NCI-H187 (cell line): ENCODE measurements at places on chromosomes 1 and 21.

DNA sequence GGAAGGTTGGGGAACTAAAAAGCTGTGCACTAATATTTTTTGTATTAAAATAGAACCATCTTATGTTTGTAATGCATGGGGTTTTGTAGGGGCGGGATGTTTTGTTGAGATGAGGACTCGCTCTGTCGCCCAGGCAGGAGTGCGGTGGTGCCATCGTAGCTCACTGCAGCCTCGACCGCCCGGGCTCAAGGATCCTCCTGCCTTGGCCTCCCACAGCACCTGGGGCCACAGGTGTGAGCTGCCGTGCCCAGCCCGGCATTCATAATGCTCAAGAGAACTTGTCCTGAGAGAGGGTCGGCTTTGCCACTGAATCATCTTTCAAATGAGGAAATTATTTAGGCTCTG is 3.0 kb upstream of the C1orf159 start:
- no peak for DNase-seq

- DNase-seq: no peak
Measured at GRCh38 chr1:17569200-17570139, 30.0 kb downstream of the ARHGEF10L start.

DNA sequence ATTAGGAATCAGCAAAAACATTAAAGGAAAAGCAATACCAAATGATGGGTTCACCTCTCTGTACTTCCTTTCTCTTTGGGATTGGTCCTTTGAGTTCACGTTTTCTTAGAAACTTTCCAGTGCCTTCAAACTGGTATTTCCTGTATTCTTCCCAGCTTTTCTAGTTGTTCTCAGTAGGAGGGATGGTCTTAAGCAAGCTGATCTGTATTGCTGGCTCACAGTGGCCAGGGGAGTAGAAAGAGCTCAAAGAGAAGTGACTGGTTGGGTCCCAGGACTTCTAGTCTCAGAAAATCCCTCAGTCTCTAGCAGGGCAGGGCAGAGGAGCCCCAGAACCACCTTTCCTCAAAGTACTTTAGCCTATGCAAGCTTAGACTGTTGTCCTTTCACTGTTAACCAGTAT is 10.1 kb upstream of the USP24 start:
- no peak for DNase-seq

GRCh38 chr1:185834371-185834905 is 100.2 kb downstream of the HMCN1 start:
- DNase-seq: no peak

DNA sequence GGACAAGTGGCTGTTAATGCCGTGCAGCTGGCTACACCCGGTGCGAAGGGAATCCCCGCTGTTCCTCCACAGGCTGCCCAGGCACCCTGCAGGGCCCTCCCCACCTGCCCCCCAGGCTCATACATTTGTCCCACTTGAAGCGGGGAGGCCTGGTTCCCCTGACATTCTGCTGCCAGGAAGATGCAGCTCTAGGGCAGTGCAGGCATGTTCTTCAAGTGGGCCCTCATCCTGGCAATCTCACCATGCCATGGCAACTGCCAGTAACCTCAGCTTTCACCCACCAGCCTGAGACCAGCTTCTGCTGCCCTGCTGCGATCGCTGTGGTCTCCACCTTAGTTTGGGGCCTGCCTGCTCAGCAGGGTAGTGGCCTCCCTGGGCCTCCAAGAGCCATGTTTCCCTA is 151.9 kb upstream of the COL6A1 start:
- DNase-seq: no peak

GRCh38 chr1:47587891-47588582 is 150.2 kb downstream of the FOXD2 start:
- DNase-seq: no peak

DNA sequence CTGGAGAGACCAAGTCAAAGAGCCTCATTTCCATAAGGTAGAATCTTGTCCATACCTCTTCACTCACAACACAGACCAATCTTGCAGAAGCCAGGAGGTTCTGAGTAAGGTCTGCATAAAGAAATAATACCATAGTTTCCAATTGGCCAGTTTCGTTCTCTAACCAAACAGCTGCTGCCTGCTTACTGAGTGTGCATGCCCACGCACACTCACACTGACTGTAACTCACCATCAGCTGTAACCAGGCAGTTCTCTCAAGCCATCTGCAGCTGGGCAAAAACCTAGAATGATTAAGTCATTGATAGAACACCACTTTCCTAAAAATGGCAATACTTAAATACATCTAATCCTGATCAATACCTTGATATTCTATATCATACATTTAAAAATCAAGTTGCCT is 106.6 kb upstream of the VAV3 start:
- DNase-seq: no peak

- no peak for DNase-seq
Measured at GRCh38 chr1:200480964-200481363, 71.1 kb upstream of the ZNF281 start.

DNA sequence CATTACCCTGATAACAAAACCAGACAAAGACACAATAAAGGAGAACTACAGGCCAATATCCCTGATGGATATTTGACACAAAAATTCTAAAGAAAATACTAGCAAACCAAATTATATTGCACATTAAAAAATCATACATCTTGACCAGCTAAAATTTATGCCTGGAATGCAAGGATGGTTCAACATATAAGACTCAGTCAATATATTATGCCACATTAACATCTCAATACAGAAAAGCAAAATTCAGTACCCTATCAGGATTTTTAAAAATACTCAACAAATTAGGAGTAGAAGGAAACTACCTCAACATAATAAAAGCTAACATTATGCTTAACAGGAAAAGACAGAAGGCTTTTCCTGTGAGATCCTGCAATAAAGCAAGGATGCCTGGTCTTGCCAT is 177.1 kb downstream of the MAGI3 start:
- no peak for DNase-seq

- no peak for DNase-seq
Measured at GRCh38 chr1:225866061-225866837, 15.9 kb downstream of the TMEM63A start.
